ENCODE measurements at places on chromosomes 3 and 15.

DNA sequence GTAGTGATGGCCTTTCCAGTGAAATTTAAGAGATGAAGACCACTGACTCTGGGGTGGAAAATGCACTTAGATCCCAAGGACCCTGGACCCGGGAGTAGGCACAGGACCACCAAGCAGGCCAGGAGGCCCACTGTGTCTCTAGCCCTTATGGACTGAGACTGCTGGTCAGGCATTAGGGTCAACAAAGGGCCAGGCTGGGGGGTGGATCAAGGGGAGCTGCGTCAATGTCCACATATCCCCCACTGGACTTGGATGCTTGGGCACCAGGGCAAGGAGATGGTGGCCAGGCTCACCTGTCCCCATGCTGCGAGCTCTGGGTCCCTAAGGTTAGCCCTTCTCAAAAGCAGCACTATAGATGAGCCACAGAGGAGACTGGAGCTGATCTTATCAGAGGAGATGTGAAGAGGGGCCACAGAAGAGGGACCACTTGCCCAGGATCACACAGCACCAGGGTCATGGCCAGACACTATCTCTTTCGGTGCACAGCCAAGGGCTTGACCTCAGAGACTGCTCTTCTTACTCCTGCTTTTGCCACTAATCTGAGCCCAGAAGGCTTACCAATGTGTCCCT lies 14.7 kb downstream of the RAB6B start:
- DNase-seq, result no peak

- no peak for DNase-seq
These were observed 20.7 kb upstream of the FBXL22 start for GRCh38 chr15:63576441-63576840.

GRCh38 chr15:55589287-55589686 lies 1.1 kb upstream of the PYGO1 start:
- DNase-seq, result no peak

GRCh38 chr3:196227629-196228493 lies 11.5 kb downstream of the SLC51A start:
- DNase-seq, result no peak

- no peak for DNase-seq
These were observed 12.4 kb downstream of the RIOX2 start for GRCh38 chr3:97959872-97960271.

GRCh38 chr3:140441006-140441405 lies 236.9 kb upstream of the TRIM42 start:
- no peak for DNase-seq

DNA sequence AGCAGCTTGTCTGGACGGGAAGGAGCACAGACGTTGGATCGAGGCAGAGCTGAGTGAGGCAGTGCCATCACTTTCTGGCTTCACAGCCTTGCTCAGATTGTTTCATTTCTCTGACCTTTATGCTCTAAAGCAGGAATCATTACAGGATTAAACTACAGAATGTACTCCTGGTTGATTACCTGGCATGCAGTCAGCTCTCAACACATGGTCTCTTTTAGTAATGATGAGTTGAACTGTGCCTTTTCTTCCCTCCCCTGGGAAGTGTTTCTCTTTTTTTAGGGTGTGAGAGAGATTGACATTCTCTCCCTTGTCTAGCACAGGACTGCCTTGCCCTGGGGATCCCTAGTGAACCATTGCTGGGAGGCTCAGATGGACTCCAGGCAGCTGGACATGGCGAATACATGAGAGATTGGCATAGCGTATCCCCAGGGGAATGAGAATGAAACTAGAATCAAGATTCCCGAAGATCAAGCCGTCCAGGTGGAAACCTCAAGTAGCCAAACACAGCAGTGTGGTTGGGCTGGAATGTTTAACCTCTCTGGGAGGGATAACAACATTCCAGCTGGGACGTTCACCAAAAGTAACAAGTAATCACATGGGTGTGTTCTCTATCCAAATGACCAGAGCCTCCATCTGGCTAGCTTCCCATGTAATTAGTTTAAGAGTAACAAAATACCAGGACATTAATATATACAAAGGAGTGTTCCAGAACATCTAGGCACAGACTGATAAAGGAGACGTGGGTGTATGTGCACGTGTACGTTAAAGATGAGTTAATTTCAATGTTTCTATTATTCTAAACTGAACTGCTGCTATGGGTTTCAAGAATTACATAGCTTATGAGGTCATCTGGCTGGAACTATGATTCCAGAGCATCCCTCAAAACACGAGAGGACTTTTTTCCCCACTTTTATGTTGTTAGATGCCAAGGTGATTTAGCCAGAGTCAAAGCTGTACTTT lies 118.6 kb upstream of the NR2E3 start:
- DNase-seq, result no peak
